ENCODE measurements at places on chromosomes 5 and 9. TPM values are rescaled to one million over a fixed set of nuclear protein-coding genes. Genes with fewer than 3 reads are reported as not detected.

- DNase-seq, result no peak
These were observed 291.2 kb downstream of the IRX1 start for GRCh38 chr5:3886524-3887451.

DNA sequence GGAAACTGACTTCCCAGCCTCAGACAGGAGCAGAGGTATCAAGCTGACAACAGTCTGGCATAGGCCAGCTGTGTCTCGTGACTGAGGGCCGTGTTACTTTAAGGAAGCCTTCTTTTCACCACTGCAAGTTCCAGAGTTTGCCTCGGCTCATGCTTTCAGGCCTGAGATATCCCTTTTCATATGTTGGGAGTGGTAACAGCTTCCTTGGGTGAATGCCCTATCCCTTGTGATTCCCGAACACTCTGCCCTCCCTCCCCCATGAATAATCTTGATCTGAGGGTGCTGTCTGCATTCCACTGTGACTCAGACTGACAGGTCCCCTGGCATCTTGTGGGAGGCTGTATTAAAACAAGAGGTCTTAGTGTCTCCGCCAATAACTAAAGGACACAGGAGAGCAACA is 49.7 kb upstream of the ARL15 start:
- no peak for DNase-seq

- DNase-seq, result no peak
These were observed 22.3 kb downstream of the RXRA start for GRCh38 chr9:134348404-134349155.

GRCh38 chr9:114757984-114758383 is 47.9 kb downstream of the TNFSF15 start:
- DNase-seq, result no peak

- no peak for DNase-seq
These were observed 45.3 kb upstream of the TRAF1 start for GRCh38 chr9:120971938-120972337.

- DNase-seq, result no peak
These were observed 85.1 kb downstream of the ACER2 start for GRCh38 chr9:19493876-19494275.

GRCh38 chr9:93884808-93885207 is 70.3 kb downstream of the BARX1 start:
- no peak for DNase-seq

- no peak for DNase-seq
These were observed 22.5 kb downstream of the FOXD1 start for GRCh38 chr5:73426034-73426433.

DNA sequence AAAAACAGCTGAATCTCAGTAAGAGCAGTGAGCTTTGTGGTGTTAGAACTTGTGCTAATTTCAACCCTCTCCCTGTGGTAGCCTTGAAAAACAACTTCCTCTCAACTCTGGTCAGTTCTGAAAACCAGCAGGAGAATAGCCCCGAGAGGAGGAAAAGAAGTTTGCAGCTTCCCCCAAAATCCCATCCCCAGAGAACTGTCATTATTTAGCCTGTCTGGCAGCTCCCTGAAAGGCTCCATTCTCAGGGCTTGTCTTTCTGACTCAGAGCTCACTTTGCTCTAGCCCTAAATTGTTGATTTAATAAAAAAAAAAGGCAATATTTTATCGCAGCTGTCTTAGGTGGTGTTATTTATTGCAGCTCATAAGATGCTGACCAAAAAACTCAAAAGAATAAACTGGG is 11.4 kb upstream of the SLC45A2 start:
- DNase-seq, result no peak

- DNase-seq, result peak; percentile 77
These were observed 2.1 kb upstream of the TRAF1 start for GRCh38 chr9:120928483-120929228.

DNA sequence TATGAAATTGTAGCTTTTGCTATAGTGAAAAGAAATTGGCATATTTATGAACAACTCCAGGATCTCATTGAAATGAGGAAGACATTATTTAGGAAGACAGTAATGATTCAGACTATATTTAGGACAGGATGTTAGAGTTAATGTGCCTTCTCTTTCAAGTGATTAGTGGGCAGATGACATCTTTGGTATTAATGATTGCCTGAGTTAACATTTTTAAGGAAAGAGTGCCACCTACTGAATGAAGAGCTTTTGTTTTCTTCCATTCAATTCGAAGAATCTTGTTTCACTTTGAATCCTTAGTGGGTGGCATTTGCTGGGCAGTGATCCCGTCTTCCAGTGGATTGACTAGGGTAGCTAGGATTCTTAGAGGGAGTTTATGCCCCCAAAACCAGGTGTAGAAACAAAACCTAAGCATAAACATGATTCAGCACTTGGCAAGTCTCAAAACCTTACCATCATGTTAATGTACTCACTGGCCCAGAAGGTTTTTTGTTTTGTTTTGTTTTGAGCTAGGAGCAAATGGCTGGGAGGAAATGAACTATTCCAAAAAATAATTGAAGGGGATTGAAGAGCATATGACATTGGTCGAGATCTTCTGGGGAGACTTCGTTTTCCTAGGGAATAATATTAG is 23.2 kb downstream of the MAP3K1 start:
- DNase-seq, result no peak

- DNase-seq, result no peak
These were observed 62.7 kb downstream of the PCSK5 start for GRCh38 chr9:75953218-75953617.

DNA sequence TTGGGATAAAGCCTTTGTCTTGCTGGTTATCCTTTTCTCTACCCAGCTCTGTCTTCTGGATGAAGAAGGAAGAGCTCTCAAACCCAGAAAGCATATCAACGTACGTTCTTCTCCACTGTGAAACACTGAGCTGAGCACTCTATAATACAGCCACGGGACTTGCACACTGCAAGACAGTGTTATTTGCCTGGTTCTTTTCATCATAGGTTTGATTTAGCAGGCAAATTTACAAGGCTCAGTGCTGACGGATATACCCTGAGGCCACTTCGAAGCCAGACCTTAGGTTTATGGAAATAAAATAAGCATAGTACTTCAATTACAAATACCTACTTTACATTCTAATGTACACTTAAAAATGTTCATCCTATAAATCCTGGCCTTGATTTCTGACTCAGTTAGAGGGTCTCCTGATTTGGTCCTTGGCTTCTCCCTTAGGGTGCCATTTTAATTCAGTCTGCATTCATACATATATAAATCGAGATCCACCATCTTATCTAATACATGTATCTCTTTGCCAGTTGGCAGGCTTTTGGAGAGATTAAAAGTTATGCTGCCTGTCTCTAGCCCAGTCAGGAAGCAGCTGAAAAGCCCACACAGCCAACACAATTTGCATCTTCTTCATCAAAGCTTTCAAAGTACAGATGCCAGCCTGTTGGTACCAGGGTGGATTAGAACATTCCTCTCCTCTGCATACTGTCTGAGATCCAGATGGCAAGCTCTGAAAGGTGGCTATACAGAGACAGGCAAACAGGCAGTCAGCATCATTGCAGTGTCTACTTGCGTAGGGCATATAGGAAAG is 194.4 kb downstream of the DEPDC1B start:
- no peak for DNase-seq

DNA sequence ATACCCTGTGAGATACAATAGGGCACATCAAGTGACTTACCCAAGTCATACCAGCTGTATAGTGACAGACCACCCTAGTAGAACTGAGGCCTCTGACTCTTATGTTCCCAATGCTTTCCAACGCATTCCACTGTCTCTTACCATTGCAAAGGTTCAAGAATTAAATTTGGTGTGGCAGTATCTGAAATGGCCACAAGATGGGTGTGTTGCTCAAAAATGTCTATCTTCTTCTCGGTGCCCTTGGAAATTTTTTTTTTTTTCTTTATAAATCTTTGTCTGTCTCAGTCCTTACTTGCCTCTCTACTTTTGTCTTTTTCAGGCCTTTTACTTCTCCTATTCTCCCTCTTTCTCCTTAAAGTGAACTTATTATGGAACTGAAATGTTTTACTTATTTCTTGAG is 48.4 kb downstream of the GPR21 start:
- peak; percentile 29 for DNase-seq

GRCh38 chr9:114864471-114864870 is 58.6 kb upstream of the TNFSF15 start:
- DNase-seq, result no peak

- no peak for DNase-seq
These were observed 76.2 kb downstream of the SLF1 start for GRCh38 chr5:94694671-94695070.

DNA sequence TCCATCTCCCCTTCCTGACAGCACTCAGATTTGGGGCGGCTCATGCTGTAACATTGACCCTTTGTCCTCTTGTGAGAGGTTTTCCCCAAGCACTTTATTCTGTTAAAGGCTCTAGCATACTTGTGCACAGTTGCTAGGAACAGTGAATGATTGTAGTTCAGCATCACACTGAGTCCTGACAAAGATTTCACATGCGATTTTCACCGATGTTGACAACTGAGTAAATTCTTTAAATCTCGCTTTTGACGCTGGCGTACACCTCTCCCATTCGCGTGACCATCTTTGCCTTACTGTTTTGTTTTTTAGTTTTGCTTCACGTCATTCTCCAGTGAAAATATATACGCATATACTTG is 780 bp downstream of the CDC37L1 start:
- DNase-seq, result peak; percentile 27

DNA sequence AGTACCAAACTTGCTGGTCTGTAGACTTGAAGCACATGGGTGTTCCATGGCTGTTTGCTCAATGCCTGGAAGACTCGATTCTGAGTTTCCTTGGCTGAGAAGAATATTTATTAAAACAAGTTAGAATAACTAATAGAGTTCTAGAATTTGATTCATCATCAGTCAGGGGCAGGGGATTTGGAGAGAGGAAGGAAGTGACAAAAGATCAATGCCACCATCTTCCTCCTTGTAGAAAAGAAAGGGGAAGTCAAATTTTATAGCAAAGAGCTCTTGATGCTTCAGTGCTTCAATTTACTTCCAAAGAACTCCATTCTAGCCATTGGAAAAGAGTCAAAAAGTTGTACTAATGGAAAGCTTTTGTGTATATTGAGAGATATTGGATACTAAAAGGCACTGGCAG is 236.3 kb downstream of the MCTP1 start:
- no peak for DNase-seq

- DNase-seq, result no peak
These were observed 33.7 kb upstream of the ITGA1 start for GRCh38 chr5:52754051-52754450.

- DNase-seq, result no peak
These were observed 537.6 kb downstream of the PRDM9 start for GRCh38 chr5:24045046-24045445.

DNA sequence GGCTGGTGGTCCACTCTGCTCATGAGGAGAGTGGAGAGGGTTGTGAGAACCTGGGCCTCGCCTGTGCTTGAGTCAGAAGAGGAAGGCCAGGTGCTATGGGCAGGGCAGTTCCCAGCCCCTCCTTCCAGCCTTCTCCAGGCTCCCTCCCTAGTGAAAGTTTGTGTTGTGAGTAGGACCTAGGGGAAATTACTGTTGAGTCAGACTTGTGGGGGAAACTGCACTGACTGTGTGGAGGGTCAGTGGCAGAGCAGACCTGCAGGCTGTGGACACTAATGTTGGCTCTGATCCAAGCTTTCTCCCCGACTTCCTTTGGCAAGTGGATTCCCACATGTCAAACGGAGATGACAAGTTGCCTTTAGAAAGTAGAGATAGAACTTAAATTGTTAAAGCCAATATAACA is 102.6 kb downstream of the ARHGAP26 start:
- DNase-seq, result no peak

DNA sequence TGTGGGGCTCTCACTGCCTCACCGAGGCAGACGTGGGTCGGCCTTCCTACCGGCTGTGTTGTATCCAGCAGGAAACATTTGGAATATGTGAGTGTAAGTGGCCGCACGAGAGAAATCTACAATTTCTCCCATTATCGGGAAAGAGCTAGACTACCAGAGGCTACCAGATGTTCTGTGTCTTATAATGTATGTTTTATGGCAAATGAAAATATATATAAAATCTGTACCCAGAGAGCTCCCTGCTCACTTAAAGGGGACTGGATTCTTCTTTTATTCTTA is 69.5 kb upstream of the PITX1 start:
- no peak for DNase-seq

GRCh38 chr5:127022846-127023245 is 7.5 kb downstream of the MARCHF3 start:
- DNase-seq, result no peak

- no peak for DNase-seq
These were observed 43.6 kb downstream of the ENC1 start for GRCh38 chr5:74596927-74597326.

DNA sequence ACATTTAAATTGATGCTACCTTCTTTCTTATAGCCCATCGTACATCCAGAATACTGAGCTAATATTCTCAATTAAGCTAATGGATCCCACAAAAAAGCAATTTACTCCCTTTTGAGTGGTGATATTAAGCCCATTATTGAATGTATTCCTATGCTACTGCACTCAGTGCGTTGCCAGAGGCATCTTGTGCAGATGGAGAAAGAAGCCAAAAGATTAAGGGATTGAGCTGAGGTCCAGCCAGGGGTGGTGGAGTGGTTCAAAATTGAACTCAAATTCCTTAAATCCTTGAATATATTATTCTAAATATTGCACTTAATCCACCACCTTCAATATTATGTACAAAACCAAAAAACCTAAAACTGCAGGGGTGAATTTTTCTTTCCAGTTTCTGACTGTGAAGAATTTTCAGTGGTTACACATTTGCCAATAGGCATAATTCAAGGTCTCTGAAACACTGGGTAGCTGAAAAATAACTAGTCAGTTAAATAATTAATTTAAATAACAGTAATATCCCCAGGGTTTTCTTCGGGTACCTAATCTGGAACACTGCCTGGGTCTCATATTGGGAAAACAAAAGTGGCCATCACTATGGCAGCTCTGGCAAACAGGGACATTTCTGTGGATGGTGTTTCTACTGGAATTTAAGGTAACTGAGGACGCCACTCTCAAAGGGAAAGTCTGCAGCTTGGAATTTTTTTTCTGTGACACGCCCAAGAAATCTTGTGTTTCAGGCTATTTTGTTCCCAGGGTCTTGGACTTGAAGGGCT is 6.2 kb upstream of the LIFR start:
- DNase-seq, result no peak

GRCh38 chr5:21823588-21823987 is 1029.6 kb downstream of the CDH12 start:
- DNase-seq, result no peak

SPZ1 gene
- not detected for polyA plus RNA-seq

RNF14 gene
- polyA plus RNA-seq, result 33.0 TPM

IFNK gene
- polyA plus RNA-seq, result not detected

MAMDC4 gene
- not detected for polyA plus RNA-seq

ABO gene
- not detected for polyA plus RNA-seq

KLF9 gene
- polyA plus RNA-seq, result 3.5 TPM

PCDHB5 gene
- not detected for polyA plus RNA-seq

ADAMTSL1 gene
- polyA plus RNA-seq, result not detected

FCN2 gene
- not detected for polyA plus RNA-seq

IL31RA gene
- polyA plus RNA-seq, result not detected

PPIC gene
- not detected for polyA plus RNA-seq

FLT4 gene
- 0.68 TPM for polyA plus RNA-seq

UBQLN1 gene
- polyA plus RNA-seq, result 71.8 TPM

GHR gene
- not detected for polyA plus RNA-seq

MEIKIN gene
- not detected for polyA plus RNA-seq
